CD4-positive, alpha-beta T cell treated with Interleukin-2 at 100 ng/mL for 4 hours (primary cell): ENCODE measurements at places on chromosomes 4 and X.

DNA sequence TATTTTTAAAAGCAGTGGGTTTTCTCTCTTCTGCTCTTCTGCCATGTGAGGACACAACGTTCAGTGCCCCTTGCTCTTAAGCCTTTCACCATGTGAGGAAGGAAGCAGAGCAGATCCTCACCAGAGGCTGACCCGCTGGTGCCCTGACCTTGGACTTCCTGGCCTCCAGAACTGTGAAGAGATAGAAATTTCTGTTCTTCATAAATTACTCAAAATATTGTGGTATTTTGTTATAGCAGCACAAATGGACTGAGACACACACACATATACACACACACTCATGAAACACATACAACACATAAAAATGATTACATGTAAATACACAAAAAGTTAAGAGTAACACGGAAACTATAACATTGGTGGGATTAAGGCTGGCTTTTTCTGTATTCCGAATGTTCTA, 244.8 kb upstream of the NOCT start:
- no peak for DNase-seq

GRCh38 chr4:234178-234577, 71.1 kb downstream of the ZNF732 start:
- DNase-seq = no peak

DNA sequence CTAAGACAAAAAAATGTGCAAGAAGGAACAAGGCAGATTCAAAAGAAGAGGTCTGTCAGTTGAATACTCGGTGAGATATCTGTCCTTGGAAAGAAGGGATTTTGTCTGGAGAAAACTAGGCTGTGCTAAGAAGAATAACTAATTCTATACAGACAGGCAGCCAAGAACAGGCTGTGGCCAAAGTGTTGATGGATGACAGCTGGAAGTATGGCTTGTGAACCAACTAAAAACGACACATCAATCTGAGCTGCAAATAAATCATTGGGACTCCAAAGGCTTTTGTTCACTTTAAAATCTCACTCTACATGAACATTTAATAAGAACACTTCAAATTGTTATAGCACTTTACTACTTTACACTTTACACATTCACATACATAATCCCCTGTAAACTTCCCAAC, 70.5 kb upstream of the IGSF1 start:
- no peak for DNase-seq

GRCh38 chrX:136778916-136779315, 1.8 kb downstream of the ARHGEF6 start:
- no peak for DNase-seq

GRCh38 chrX:14851526-14851925, 21.3 kb downstream of the FANCB start:
- DNase-seq = no peak

DNA sequence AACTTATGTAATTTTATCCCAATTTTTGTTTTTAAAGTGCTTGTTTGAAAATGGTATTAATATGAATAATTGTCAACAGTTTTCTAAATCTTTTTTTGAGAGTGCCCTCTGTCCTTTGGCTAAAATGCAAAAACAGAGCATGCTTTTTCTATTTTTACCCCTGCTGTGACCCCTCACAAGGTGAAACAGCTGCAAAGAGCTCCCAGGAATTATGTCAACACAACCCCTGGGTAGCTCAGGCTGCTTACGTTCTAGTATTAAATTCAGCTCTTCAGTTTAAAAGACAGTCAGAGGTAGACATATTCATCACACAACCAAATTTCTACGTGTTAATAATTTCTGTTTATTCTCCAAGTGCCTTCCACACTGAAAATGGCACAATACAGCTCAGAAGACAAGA, 367.5 kb downstream of the PRDM5 start:
- no peak for DNase-seq

DNA sequence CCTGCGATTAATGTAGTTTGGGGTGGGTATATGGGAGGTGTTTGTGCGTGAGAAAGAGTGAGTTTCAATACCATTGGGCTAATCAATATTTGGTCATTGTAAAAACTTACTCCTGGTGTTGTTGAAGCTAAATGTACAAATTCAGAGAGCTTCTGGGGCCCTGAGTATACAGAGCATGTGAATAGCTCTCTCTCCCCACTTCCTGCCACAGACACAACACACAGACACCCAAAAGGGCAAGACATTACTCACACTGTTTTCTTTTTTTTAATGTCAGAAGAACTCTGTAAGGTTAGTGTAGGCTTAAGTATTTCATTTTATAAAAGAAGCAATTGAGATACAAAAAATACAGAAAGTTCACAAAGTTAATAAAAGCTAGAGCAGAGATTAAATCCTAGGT, 151.3 kb upstream of the KCNIP4 start:
- no peak for DNase-seq

- DNase-seq = no peak
Measured at GRCh38 chr4:8886612-8887406, 15.2 kb upstream of the HMX1 start.

DNA sequence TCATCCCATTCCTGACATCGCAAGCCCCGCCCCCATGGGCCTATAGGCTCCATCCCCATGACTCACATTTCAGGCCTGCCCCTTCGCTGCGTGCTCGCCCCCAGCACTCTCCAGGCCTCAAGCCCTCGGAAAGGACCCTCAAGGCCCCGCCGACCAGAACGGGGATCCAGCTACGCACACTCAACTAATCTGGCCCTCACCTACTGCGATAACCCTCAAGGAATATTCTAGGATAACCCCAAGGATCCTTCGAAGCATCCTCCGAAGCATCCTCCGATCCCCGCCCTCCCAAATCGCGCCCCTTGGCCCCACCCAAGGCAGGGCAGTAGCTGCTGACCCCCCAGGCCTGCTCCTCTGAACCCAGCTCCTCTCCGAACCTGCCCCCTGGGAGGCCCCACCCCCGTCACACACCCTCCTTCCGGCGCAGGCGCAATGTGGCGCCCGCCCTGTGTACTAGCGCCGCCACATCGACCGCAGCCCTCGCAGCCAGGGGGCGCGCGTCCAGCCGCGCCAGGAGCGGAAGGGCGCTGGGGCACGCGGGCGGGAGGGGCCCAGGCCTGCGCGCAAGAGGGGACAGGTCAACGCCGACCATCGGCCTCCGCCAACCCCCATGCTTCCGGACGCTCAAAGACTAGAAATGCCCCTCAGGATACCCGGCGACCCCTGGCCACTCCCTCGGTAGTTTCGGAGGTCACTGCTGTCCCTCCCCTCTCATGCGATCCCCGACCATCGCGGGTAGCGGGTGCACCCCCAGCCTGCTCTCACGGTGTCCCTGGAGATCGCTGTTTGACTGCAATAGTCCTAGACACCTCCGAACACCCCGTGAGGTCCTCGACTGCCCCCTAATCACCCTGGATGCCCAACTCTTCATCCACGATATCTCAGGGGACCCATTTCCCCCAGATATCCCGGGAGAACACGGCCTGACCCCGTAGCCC, 6.4 kb upstream of the MAGIX start:
- DNase-seq = peak; percentile 87

DNA sequence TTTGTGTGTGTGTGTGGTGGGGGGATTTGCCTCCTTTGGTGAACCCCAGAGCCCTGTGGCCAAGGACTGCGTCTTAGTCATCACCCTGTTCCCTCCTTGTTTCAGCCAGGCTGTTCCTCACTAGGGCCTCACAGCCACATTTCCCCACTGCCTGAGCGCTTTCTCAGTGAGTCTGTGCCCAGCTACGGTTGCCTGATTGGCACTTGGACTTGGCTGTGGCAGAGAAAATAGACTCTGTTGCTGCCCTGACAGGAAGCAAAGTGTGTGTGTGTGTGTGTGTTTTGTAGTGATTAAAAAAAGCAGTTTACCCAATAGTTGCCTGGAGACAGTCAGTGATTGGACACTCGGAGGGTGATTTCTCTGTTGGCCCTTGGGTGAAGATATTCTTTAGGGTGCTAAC, 113.0 kb downstream of the UCHL1 start:
- DNase-seq = no peak

GRCh38 chr4:5931526-5931925, 38.6 kb upstream of the CRMP1 start:
- DNase-seq = no peak
